ENCODE measurements at places on chromosomes 6 and 20.

DNA sequence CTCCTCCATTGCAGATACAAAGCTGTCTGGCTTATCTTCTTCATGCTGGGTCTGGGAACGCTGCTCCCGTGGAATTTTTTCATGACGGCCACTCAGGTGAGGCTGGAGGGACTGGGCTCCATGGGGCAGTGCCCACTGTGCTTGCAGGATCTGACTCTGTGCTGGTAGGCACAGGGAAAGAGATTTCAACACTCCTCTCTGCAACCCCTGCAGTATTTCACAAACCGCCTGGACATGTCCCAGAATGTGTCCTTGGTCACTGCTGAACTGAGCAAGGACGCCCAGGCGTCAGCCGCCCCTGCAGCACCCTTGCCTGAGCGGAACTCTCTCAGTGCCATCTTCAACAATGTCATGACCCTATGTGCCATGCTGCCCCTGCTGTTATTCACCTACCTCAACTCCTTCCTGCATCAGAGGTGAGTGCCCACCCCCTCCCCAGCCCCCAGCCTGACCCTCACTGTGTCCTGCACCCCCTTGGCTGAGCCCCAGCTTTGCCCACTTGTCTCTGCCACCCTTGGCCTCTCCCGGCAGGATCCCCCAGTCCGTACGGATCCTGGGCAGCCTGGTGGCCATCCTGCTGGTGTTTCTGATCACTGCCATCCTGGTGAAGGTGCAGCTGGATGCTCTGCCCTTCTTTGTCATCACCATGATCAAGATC, 6.1 kb downstream of the SLC29A1 start:
- no peak for DNase-seq

- no peak for DNase-seq
Observed at GRCh38 chr6:7486951-7487350, 54.5 kb upstream of the DSP start.

DNA sequence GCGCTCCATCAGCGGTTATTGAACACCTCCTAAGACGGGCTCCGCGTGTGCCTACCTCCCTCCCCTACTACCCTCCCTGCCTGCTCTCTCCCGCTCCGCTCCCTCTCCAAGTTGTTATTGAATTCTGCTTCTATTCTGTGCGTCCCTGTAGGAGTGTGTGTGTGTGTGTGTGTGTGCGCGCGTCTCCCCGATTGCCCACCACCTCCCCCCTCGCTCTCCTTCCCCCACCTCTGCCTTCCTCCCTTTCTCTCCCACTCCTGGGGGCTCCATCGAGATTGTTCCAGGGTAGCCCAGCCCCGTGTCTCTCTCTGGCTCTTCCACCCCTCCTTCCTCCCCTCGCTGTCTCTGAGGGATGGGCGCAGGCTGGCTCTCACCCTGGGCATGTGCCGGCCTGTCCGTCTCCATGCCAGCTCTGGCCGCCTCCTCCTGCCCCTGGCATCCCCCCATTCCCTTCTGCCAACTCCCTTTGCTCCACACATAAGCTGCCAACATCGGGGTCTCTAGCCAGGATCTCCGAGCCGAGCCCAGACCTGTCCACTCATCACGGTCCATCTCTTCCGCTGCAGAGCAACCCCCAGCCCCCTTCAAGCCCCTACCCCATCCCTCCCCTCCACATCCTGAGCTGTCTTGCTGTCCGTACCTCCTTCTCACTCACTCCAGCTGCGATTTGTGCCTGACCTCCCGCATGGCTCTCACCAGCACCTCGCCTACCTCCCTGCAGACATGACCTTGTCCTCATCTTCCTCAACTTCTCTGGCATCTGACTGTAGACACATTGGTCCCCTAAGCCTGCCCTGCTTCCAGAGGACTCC, 68.5 kb downstream of the SRC start:
- DNase-seq, result no peak

DNA sequence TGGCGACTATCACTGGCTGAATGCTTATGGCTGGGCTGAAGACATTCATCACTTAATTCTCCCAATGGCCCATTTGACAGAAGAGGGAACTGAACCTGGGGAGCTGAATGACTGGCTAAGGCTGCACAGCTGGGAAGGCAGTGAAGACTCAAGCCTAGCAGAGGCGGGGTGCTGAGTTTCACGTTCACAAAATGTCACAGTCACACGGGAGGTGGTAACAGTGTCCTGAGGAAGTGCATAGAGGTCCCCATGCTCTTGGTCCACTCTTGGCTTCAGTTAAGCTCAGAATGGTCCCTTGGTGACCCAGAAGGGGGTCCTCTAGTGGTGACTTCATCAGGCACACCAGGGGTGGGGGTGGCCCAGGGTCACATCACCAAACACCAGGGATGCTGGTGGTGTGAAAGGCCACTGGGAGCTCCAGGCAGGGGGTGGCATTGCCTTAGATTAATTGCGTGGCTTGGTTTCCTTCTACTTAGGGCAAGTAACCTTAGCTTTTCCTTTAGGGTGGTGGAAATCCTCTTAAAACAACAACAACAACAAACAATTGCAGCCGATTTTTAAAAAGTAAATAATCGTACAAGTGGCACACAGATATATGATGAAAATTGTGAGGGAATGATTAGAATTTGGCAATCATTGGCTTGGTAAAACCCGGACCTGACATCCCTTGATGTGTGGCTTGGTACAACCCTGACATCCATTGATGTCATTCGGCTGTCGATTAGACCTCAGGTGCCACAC, 45.0 kb downstream of the SULF2 start:
- no peak for DNase-seq

- DNase-seq, result no peak
Observed at GRCh38 chr20:47805951-47806350, 20.7 kb upstream of the SULF2 start.

DNA sequence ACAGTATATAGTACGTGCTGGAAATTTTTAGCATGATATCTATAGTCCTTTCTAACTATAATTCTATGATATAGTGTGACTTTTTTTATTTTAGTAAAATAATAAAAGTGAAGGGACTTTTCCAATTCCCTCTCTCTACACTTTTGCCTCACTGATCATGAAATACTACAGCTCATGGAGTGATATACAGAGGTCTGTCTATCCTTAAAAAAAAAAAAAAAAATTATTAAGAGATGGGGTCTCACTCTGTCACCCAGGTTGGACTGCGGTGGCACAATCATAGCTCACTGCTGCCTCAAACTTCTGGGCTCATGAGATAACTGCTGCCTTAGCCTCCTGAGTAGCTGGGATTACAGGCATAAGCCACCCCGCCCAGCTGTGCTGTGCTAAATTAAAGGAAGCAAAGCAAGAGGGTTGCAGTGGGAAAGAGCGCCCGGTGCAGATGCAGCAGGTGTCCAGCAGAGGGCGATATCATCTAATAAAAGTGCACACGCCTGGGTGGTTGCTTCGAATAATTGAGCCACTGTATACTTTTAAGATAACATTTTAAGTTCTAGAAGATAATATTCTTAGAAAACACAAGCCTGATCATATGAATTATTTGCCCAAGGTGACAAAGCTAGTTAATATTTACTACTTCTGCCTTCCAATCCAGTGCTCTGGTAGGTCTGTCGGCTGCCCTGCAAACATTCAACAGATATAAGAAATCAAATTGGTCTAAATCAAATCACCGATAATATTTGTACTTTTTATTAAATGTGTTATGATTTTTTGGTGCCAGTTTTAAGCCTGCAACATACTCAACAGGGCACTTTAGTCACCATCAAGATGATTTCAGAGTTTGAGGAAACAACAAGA, 94.9 kb upstream of the NT5E start:
- DNase-seq, result peak; percentile 33

- DNase-seq, result no peak
Observed at GRCh38 chr20:24507182-24507853, 37.9 kb downstream of the SYNDIG1 start.

- peak; percentile 52 for DNase-seq
Observed at GRCh38 chr6:83417880-83418663, 12.8 kb downstream of the ME1 start.

GRCh38 chr6:112432853-112433252, 85.7 kb downstream of the RFPL4B start:
- DNase-seq, result no peak

- no peak for DNase-seq
Observed at GRCh38 chr6:7131390-7131789, 23.6 kb downstream of the RREB1 start.

DNA sequence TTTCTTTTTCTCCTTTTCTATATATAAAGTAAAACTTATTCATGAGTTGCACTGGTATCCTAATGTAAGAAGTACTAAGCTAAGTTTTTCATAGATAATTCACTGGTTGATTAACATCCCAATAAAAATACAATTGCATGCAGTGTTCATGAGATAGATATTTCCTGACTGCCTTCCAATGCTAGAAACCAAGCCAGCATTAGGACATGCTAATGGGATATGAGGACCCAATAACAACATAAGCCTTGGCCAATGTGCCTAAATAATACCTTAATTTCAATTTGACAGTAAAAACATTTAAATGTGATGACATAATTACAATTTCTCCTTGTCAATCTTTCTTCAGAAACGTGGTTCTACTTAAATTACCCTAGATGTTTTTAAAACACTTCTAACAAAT, 152.7 kb downstream of the RNGTT start:
- no peak for DNase-seq

- no peak for DNase-seq
Observed at GRCh38 chr6:87441711-87442110, 31.1 kb upstream of the SLC35A1 start.

- no peak for DNase-seq
Observed at GRCh38 chr6:39343396-39343870, 20.9 kb upstream of the KCNK16 start.
